ENCODE measurements at places on chromosomes 2 and 18.

DNA sequence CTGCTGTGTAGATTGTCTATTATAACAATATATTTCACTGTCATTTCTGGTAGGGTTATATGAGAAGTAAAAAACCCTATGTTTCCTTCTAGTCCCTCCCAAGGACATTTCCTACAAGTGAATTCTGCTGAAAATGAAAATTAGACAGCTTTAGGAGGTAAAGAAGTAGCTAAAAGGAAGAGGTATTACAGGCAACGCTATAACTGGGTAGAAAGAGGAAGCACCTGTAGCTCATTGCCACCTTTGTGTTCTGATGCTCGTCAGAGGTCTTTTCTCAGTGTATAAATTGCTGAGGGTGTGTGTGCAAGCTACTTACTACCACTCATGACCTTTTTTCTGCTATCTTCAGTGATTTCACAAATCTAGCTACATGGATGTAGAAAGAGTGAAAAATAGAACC lies 1.4 kb downstream of the DNAJC10 start:
- H3K4me1 ChIP-seq = peaks cover 32% of the 10 kb centered on the region
- no peaks in the 10 kb centered on the region for H3K27me3 ChIP-seq
- peak overlapping the region; percentile 90 for H3K4me3 ChIP-seq
- DNase-seq = no peak
- peak overlapping the region; percentile 88 for H3K27ac ChIP-seq
- peaks cover 12% of the 10 kb centered on the region for H3K36me3 ChIP-seq

- H3K4me1 ChIP-seq = peaks cover under 1% of the 10 kb centered on the region
- H3K27me3 ChIP-seq = no peaks in the 10 kb centered on the region
Measured at GRCh38 chr2:74747411-74748080, 86.4 kb upstream of the HK2 start.

DNA sequence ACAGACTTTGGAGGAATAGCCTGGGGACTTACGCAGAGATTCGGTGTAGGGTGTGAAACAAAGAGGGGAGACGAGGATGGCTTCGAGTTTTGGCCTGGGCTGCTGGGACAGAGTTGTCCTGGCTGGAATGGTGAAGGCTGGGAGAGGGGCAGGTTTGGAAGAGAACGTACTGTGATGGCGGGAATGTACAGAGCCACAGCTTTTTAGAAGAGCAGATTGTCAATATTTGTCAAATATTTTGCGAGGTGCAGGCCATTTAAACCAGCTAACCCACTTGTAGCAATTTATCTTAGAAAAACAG lies 14.4 kb upstream of the ITM2C start:
- no peaks in the 10 kb centered on the region for H3K36me3 ChIP-seq
- no peaks in the 10 kb centered on the region for H3K27me3 ChIP-seq
- peaks cover 6% of the 10 kb centered on the region for H3K4me1 ChIP-seq
- H3K4me3 ChIP-seq = no peak overlapping the region
- no peak overlapping the region for H3K27ac ChIP-seq

- peaks cover 19% of the 10 kb centered on the region for H3K27me3 ChIP-seq
- no peak overlapping the region for H3K27ac ChIP-seq
- DNase-seq = no peak
Measured at GRCh38 chr2:118049816-118050140, 35.9 kb upstream of the CCDC93 start.

- no peaks in the 10 kb centered on the region for H3K36me3 ChIP-seq
- no peaks in the 10 kb centered on the region for H3K27me3 ChIP-seq
- H3K4me1 ChIP-seq = peaks cover 8% of the 10 kb centered on the region
- no peak overlapping the region for H3K27ac ChIP-seq
- no peak overlapping the region for H3K4me3 ChIP-seq
Measured at GRCh38 chr2:154681741-154682140, 16.8 kb upstream of the KCNJ3 start.

GRCh38 chr18:50594012-50594411 lies 34.1 kb downstream of the MAPK4 start:
- H3K4me3 ChIP-seq = no peak overlapping the region
- H3K27me3 ChIP-seq = no peaks in the 10 kb centered on the region
- no peaks in the 10 kb centered on the region for H3K36me3 ChIP-seq

- no peak for DNase-seq
- no peak overlapping the region for H3K4me3 ChIP-seq
- H3K36me3 ChIP-seq = no peaks in the 10 kb centered on the region
- H3K4me1 ChIP-seq = no peaks in the 10 kb centered on the region
- no peaks in the 10 kb centered on the region for H3K27me3 ChIP-seq
Measured at GRCh38 chr2:68556381-68556780, 87.0 kb upstream of the PROKR1 start.

DNA sequence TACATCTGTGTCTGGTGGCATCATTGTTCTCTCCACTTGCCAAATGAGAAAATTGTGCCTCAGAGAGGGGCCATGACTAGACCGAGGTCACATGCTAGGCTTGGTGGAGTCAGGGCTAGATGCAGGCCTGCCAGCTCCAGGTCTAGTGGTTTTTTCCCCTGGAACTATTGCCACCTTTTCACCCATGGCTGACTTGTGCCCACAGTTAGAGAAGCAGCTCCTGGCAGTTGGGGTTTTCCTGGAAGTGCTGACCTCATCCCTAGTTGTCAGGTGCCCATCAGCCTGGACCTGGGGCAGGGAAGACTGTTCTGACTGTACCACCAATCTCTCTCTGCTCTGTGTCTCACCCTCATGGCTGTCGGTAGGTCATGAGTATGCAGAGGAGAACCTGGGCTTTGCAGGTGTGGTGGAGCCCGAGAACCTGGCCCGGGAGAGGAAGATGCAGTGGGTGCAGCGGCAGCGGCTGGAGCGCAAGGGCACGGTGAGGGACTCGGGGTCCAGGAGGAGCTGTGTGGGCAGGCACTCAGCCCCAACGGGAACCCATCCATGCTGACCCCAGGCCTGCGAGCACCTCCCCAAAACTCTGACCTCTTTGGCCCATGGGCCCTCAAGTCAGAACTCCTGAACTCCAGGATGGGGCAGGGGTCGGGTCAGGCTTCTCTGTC lies 12.4 kb upstream of the CATIP start:
- no peak overlapping the region for H3K4me3 ChIP-seq
- peaks cover 36% of the 10 kb centered on the region for H3K4me1 ChIP-seq
- H3K27me3 ChIP-seq = no peaks in the 10 kb centered on the region
- H3K27ac ChIP-seq = peak overlapping the region; percentile 64
- no peaks in the 10 kb centered on the region for H3K36me3 ChIP-seq

GRCh38 chr18:2932247-2933181 lies 80.4 kb downstream of the LPIN2 start:
- H3K4me3 ChIP-seq = no peak overlapping the region
- H3K27me3 ChIP-seq = no peaks in the 10 kb centered on the region
- no peak for DNase-seq

GRCh38 chr2:224134003-224134734 lies 95.1 kb upstream of the SERPINE2 start:
- H3K27ac ChIP-seq = no peak overlapping the region
- H3K4me1 ChIP-seq = no peaks in the 10 kb centered on the region
- DNase-seq = no peak
- H3K27me3 ChIP-seq = no peaks in the 10 kb centered on the region
- H3K4me3 ChIP-seq = no peak overlapping the region
- no peaks in the 10 kb centered on the region for H3K36me3 ChIP-seq

DNA sequence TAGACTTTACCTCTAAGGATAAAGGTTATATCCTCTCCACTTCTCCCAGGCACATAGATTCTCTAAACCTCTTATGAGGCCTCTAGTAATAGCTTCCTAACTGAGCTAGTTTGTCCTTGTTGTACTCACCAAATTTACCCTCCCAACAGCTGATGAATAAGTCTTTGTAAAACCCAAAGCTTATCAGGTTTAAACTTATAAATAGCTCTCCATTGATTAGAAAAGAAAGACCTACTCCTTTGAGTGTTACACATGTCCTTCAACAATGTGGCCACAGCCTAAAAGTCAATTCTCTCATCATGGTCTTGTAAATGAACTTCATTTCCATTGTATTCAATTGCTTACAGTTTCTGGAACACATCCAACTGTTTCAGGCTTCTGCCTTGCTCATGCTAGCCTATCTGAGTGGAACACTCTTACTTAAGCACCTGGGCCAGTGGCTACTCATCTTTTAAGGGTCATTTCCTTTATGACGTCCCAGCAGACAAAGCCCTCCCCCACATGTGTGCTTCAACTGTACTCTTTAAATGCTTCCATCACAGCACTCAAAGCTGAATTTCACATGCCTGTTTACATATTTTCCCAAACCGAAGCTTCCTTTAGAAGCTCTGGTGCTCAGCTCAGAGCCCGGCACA lies 131.6 kb downstream of the CDH2 start:
- no peak overlapping the region for H3K27ac ChIP-seq
- no peaks in the 10 kb centered on the region for H3K4me1 ChIP-seq

DNA sequence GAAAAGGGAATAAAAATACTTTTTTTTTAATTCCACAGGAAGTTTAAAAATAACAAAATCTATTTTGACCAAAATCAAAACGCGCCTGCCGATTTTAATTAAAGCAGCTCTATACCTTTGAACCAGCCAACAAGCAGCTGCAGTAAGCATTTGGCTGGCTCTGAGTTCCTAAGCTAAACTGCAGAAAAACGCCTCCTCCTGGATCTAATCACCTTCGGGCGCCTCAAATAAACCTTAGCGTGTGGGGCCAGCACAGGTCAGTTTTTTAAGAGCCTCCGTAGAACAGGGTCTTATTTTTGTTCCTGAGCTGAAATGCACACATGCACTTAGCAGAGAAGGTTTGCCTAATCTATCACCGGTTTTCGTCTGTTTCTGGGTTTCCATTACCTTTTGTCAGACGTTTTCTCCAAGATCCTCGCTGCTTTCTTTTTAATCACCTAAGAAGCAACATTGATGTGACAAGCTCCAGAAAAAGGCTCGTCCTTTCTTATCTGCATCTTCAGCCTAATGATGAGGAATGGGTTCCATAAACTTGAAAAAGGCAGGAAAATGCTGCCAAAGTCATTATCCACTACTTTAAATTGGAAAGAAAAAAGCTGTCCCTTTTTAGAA lies 64.7 kb upstream of the HNRNPA3 start:
- no peak for DNase-seq
- no peaks in the 10 kb centered on the region for H3K27me3 ChIP-seq
- H3K4me1 ChIP-seq = peaks cover 13% of the 10 kb centered on the region
- H3K36me3 ChIP-seq = no peaks in the 10 kb centered on the region

GRCh38 chr18:28152754-28153153 lies 24.2 kb downstream of the CDH2 start:
- H3K4me3 ChIP-seq = no peak overlapping the region
- H3K27ac ChIP-seq = no peak overlapping the region
- no peak for DNase-seq
- no peaks in the 10 kb centered on the region for H3K36me3 ChIP-seq

GRCh38 chr18:64110692-64111480 lies 38.0 kb downstream of the LINC00305 start:
- H3K27me3 ChIP-seq = no peaks in the 10 kb centered on the region
- no peaks in the 10 kb centered on the region for H3K36me3 ChIP-seq
- H3K4me1 ChIP-seq = no peaks in the 10 kb centered on the region
- H3K27ac ChIP-seq = no peak overlapping the region

DNA sequence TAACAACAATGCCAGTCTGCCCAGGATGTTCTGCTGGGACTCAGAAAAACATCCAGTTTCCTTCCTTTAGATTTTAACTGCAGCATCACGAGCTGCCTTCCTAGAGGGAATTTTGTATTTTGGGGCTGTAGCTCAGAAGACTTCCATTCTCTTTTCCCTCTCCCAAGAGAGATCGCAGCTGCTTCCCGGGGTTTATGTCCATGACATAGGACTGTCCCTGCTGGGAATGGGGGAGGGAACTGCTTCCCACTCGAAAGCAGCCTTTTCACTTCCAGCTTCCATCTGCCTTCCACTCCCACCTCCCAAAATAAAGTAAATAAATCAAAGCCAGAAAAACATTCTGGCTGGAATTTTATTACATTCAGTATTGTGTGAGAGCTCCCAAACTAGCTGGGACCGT lies 52.4 kb downstream of the LIMS1 start:
- H3K27me3 ChIP-seq = no peaks in the 10 kb centered on the region
- no peaks in the 10 kb centered on the region for H3K36me3 ChIP-seq
- DNase-seq = no peak
- no peak overlapping the region for H3K4me3 ChIP-seq

DNA sequence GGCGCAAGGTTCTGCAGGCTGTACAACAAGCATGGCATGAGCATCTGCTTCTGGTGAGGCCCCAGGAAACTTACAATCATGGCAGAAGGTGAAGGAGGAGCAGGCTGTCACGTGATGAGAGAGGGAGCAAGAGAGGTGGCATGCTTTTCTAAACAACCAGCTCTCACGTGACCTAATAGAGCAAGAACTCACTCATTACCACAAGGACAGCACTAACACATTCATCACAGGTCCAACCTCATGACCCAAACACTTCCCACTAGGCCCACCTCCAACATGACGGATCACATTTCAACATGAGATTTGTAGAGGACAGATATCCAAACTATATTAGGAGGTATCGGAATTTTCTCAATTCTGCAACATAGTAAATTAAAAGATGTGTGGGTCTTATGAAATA lies 108.8 kb upstream of the DLX2 start:
- no peaks in the 10 kb centered on the region for H3K27me3 ChIP-seq
- H3K36me3 ChIP-seq = no peaks in the 10 kb centered on the region
- no peak overlapping the region for H3K4me3 ChIP-seq
- H3K27ac ChIP-seq = no peak overlapping the region
- no peak for DNase-seq

DNA sequence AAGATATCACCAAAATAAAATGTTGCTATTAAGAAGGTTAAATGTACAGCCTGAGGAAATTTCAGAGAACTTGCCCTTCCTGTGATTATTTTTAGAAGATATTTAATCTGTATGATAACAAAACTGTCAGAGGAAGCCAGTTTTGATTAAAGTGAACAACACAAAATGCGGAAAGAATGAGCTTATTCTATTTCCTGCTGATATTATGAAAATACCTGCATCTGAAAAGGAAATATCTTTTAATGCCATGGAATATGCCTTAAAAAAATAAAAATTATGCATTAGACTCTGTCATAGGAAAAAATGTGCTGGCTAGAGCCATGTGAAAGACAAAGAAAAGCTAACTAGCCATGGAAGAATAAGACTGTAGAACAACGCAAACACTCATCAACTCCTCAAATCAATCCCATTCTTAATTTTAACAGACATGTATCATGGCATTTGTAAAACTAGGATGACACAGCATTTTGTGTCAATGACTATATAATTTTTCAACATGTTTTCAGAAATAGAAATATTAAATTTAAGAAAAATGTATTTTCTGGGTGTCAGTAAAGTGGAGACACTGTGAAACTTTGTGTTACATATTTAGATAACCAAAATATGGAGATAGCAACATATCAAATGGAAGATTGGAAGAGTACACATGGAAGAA lies 1768.2 kb downstream of the SUCLG1 start:
- H3K27me3 ChIP-seq = no peaks in the 10 kb centered on the region
- H3K27ac ChIP-seq = no peak overlapping the region

DNA sequence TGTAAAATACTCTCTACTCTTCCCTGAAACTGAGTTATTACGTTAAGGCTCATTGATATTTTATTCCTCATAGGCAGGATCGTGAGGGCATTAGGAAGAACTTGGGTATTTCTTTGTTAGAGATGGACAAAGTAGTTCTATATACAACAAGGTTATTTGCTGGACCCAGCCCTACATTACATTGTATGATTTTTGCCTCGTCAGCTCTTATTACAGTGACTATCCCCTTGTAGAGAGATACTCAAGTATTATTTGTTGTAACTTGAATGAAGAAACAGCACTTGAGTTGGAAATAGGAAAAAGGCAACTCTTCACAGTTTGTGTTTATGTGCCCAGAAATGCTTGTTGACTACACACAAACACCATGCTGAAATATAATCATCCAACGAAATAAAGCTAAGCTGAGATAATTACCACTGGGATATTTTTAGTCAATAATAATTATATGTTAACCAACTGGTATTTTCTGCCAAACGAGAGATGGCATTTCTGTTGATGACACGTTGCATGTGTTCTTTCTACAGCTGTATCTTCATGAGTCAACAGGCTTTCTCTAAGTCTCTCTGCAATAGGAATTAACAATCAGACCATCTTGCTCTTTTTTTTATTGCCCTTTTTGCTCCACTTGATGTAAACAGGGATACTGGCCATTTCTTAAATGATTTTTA lies 947.6 kb downstream of the DPP10 start:
- no peaks in the 10 kb centered on the region for H3K36me3 ChIP-seq
- DNase-seq = no peak
- no peak overlapping the region for H3K27ac ChIP-seq
- no peaks in the 10 kb centered on the region for H3K27me3 ChIP-seq
- H3K4me1 ChIP-seq = no peaks in the 10 kb centered on the region
- H3K4me3 ChIP-seq = no peak overlapping the region

Measured in tibial artery (tissue), 4 donors.